HTR-8/SVneo (cell line): ENCODE measurements at places on chromosomes 16 and 17.

DNA sequence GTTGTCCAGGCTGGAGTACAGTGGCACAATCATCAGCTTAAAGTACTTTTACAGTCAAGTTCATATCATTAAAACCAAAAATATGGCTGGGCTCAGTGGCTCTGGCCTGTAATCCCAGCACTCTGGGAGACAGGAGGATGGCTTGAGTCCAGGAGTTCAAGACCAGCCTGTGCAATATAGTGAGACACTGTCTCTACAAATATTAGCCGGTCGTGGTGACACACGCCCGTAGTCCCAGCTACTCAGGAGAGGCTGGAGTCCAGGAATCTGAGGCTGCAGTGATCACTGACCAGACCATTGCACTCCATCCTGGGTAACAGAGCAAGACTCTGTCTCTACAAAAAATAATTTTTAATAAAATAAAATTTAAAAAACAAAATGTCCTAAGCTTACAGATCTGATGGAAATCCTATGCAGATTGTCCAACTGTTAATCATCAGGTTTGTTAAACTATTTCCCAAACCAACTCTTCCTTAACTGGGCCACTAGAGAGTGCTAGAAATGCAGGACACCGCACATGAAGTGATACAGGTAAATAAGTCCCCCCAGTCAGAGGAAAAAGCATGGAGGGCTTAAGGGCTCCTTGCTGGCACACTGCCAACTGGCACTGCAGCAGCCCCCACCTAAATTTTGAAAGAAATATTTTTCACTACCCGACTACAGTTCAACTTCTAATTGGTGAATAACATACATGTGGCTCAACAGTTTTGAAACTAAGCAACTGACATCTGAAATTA is 2.8 kb downstream of the USP22 start:
- DNase-seq: peak; percentile 74

DNA sequence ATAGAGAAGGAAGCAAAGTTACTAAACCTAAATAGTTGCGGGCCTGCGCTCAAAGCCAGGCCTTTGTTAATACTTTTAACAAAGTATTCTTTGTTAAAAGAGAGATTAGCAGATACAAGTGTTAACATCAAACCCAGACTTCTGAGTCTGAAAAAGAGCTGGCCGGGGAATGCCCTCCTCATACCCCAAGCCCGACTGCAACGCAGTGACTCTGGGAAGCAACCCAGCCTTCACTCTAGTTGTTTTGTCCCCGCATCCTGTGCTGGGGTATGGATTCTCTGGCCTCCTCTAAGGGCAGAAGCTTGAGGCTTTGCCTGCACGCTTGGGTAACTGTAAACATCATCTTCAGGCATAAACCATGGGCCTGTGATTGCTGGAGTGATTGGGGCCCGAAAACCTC is 48.3 kb downstream of the ADCY7 start:
- DNase-seq: no peak

DNA sequence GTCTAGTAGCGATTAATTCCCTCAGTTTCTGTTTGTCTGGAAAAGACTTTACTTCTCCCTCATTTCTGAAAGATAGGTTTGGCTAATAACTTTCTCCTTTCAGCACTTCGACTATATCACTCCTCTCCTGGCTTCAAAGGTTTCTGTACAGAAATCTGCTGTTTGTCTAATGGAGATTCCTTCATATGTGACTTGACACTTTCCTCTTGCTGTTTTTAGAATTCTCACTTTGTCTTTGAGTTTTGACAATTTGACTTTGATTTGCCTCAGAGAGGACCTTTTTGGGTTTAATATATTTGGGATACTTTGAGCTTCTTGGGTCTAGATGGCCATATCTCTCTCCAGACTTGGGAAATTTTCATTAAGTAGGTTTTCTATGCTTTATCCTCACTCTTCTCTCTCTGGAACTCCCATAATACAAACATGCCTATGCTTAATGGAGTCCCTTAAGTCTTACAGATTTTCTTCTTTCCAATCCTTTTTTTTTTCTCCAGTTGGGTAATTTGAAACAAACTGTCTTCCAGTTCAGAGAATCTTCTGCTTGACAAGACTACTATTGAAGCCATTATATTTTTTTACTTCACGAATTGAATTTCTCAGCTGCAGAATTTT is 7.8 kb upstream of the PRSS21 start:
- no peak for DNase-seq

DNA sequence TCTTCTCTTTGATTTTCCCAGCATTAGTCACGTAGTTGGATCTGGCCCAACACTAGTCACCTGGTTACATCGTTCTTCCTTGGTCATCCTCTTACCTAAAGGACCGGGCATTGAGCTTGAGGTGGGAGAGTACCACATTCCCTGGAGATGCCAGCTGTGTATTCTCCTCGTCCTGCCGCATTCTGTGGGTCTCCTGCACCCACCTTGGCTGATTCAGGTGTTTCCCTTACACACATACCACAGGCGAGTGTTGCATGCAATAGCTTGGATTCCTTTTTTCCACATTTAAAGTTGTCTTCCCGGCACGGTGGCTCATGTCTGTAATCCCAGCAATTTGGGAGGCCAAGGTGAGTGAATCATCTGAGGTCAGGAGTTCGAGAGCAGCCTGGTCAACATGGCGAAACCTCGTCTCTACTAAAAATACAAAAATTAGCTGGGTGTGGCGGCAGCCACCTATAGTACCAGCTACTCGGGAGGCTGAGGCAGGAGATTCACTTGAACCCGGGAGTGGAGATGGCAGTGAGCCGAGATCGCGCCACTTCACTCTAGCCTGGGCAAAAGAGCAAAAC is 21.6 kb upstream of the CLEC18C start:
- peak; percentile 32 for DNase-seq

GRCh38 chr17:59964482-59965328 is at the start of gene RNFT1:
RNFT1 (minus strand) TSS chr17:59964740; CDS start chr17:59964663, 77 bp downstream.
- peak; percentile 94 for DNase-seq

DNA sequence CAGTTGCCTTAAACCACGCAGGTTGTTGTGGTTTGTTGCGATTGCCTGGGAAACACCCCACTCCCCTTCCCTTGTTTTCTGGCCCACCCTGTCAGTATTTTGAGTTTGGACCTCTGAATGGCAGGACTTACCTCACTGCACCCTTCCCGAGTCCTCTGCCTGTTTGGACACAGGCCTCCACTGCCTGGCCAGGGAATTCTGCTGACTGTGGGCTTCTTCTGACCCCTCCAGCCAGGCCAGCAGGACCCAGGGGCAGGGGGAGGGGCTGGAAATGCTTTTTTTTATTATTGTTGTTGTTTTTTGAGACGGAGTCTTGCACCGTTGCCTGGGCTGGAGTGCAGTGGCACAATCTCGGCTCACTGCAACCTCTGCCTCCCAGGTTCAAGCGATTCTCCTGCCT is 4.2 kb upstream of the MGAT5B start:
- no peak for DNase-seq

GRCh38 chr16:64416216-64417005 is 705.5 kb downstream of the CDH11 start:
- no peak for DNase-seq

- DNase-seq: no peak
Measured at GRCh38 chr17:69594641-69595040, 180.1 kb downstream of the MAP2K6 start.

- DNase-seq: peak; percentile 59
Measured at GRCh38 chr16:88558457-88559442, 11.5 kb upstream of the ZC3H18 start.

DNA sequence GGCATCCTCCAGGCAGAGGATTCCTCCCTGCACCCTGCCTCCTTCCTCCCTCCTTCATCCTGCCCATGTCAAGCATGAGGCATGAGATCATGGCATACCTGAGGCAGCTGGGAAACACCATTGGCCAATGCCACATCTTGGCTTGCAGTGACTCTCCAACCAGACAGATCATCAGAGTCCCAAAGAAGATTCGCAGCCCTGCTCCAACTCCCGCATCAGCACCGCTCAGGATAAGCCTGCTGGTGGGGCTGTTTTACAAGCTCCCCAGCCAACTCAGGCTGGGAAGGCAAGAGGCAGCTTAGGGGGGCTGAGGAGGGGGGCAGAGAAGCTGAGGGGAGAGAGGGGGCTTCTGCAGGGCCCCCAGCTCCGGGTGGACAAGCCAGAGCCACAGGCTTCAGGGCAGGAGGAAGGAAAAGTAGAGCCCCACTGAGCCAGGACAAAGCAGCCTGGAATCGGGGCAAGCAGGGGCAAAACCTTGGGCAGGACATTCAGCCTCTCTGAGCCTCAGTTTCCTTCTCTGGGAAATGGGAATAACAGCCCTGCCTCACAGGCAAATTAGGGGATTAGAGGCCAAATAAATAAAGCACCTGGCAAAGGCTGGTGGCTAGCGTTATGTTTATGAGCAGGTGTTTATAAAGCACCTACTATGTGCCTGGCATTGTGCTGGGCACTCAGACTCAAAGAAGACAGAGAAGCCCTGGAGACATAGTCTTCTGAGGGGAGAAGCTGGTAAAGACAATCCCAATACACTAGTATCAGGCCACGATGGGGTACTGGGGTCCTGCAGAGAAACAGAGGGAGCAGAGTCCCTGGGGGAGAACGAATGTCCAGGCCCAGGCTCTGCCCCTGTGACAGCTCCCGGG is 88.1 kb downstream of the GOSR1 start:
- no peak for DNase-seq

- no peak for DNase-seq
Measured at GRCh38 chr17:28341516-28341915, 6.0 kb downstream of the TNFAIP1 start.

DNA sequence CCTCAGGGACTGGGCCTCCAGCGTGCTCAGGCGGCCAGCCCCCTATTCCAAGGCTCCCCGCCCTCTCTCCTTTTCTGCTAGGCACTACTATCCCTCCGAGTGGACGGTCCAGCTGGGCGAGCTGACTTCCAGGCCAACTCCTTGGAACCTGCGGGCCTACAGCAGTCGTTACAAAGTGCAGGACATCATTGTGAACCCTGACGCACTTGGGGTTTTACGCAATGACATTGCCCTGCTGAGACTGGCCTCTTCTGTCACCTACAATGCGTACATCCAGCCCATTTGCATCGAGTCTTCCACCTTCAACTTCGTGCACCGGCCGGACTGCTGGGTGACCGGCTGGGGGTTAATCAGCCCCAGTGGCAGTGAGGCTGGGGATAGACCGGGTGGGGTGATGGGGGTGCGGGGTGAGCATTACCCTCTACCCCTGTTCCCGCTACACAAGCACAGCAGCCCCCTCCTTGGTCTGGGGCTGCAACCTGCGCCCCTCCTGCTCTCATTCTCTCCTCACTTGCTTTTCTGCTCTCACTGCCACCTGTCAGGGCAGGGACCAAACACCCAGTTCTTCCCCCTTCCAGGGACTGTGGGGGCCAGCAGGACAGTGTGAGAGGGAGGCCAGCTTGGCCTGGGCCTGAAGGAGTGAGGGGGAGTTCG is 1.1 kb downstream of the PRSS41 start:
- DNase-seq: no peak

DNA sequence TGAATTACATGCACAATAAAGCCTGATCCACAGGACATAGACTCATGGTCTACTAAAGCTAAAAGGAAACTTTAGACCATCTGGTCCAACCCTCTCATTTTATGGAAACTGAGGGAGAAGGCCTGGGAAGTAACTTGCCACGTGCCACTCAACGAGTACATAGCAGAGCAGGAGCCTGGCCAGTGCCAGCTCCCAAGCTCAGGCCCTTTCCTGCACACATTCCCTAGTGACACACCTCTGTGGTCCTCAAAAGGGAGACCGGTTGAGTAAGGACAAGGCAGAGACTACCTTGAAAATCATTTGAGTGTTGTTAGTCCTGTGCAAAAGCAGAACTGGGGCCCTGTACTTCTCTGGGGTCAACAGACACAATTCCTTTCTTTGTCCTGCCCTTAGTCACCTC is 2.8 kb downstream of the CCL4L2 start:
- no peak for DNase-seq

GRCh38 chr16:11603331-11603750 is 16.6 kb upstream of the LITAF start:
- no peak for DNase-seq

DNA sequence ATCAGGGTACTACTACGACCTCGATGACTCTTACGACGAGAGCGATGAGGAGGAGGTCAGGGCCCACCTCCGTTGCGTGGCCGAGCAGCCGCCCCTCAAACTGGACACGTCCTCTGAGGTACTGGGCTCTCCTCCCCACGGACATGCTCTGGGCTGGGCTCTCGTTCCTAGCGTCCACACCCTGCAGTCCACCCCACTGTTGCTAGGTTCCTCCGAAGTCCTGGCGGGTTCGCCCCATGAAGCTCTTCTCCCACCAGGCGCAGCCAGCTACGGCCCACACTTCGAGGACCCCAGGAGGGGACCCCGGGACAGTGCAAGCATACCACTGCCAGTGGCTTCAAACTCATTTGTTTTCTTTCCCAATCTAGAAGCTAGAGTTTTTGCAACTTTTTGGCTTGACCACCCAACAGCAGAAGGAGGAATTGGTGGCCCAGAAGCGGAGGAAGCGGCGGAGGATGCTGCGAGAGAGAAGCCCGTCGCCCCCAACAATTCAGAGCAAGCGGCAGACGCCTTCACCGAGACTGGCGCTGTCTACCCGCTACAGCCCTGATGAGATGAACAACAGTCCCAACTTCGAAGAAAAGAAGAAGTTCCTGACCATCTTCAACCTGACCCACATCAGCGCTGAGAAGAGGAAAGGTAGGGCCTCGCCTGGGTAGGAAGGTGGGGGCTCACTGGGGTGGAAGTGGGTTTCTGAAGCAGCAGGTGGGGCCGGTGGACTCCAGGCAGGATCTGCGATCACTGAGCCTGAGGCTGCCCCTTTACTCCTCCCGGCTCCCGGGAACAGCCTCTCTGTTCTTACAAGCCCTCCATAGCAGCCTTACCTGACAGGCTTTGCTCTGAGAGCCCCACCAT is 25.6 kb downstream of the GINS2 start:
- no peak for DNase-seq

GRCh38 chr16:66843191-66843590 is 1.0 kb upstream of the CA7 start:
- DNase-seq: no peak

- no peak for DNase-seq
Measured at GRCh38 chr16:85511938-85512807, 100.9 kb upstream of the GSE1 start.

- DNase-seq: peak; percentile 78
Measured at GRCh38 chr17:78970834-78971755, 8.6 kb downstream of the LGALS3BP start.

- peak; percentile 95 for DNase-seq
Measured at GRCh38 chr16:1745900-1746692, 25.2 kb downstream of the NME3 start.

DNA sequence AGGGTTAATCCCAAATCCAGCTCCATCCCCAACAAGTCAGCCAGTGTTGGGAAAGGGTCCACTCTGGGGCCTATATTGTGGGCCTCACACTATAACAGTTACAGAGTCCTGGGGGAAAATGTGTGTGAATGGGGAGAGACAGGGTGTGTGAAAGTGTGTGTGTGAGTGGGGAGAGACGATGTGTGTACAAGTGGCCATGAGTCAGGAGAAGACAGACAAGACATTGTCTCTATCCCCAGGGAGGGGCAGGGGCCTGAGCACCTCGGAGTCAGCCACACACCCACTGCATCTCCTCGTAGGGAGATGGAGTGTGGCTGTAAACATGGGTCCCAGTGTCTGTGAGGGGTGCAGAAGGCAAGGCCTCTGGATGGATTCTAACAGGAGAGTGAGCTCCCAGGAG is 2.9 kb downstream of the CRHR1 start:
- DNase-seq: no peak

GRCh38 chr16:83722456-83723183 is 85.2 kb upstream of the HSBP1 start:
- DNase-seq: no peak
